ENCODE measurements at places on chromosomes 12 and 14.

DNA sequence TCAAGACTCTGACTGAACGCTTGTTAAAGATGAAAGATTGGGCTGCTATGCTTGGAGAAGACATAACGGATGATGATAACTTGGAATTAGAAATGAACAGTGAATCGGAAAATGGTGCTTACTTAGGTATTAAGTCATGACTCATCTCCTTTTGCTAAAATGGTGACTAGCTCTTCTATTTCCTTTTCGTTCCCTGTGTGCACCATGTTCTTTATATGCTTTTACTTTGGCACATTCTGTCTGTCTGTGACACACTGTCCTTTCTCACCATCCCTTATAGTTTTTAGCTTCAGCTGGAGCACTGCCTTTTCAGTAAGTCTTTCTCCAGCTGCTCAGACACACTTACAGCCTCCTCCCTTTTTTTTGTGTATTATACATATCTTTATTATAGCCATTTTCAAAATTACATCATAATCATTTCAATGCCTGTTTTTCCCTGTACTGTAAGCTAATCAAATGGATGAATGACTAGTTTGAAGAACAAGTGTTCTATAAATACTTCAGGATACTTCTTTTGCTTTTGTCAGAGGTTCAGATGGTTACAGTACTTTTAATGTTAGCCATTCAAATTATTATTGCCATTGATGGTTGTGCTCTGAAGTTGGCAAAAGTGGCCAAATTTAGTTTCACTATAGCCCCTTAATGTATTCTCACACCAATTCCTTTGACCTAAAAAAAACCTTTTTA, 68.6 kb downstream of the MIA2 start:
- no peak for DNase-seq

GRCh38 chr12:100503228-100503628, 29.6 kb downstream of the NR1H4 start:
- DNase-seq, result no peak

GRCh38 chr12:97659117-97659880, 196.7 kb downstream of the RMST start:
- no peak for DNase-seq

DNA sequence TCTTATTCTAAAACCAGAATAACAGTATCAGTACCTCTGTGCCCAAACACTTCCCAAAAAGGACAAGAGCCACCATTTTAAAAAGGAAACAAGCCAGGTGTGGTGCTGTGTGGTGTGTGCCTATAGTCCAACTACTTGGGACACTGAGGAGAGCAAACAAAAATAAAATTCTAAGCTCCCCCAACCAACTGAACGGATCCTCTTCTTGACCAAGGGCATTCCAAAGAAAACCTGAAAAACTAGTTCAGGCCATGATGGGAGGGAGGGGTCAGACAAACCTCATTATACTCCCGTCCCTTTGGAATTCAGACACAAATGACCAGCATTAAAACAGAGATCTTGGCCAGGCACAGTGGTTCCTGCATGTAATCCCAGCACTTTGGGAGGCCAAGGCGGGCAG, 20.5 kb downstream of the SLC11A2 start:
- DNase-seq, result no peak

DNA sequence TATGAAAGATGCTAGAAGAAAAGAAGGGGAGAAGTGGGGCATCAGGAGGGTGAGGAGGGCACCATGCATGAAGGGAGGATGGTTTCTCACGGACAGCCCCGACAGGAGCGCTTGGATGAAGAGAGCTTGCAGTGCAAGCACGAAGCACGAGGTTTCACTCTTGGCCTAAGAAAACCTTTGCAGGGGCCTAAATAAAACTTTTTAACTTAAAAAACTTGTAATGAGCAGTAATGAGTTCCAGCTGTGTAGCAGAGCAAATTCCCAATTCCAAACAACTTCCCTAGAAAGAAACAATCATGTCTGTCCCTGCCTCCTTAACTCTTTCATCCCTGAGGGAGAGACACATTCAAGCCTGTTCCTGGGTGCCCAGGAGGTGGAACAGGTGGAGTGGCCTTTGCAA, 119.5 kb downstream of the PAH start:
- no peak for DNase-seq

DNA sequence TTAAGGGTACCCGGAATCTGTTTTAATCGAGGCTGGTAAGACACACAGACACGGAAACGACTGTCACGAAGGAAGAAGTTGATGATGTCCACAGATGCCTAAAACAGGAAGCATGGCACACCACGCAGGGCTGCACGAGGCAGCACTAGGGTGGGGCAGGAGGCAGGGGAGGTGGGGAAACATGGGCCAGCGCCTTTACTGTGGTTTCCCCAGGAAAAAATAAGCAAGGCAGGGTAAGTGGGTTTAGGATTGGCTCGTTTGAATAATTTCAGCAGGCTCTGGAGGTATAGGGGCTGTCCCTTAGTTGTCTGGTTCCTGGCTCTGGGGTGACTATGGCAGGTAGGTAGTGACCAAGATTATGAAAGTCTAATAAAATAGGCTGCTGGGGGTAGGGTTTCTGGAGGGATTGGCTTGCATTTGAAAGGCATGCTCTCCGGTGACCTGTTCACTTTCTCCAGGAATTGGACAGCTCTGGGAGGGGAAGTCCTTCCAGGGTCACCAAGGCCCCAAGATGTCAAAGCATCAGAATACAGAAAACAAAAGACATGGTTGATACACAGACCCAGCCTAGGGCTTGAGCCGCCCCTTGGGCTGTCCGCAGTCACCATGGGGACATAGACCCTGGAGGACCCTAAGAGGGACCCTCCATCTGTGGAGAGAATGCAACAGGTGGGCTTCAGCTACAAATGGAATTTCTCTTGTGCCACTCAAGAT, 35.3 kb downstream of the MAP1LC3B2 start:
- no peak for DNase-seq

DNA sequence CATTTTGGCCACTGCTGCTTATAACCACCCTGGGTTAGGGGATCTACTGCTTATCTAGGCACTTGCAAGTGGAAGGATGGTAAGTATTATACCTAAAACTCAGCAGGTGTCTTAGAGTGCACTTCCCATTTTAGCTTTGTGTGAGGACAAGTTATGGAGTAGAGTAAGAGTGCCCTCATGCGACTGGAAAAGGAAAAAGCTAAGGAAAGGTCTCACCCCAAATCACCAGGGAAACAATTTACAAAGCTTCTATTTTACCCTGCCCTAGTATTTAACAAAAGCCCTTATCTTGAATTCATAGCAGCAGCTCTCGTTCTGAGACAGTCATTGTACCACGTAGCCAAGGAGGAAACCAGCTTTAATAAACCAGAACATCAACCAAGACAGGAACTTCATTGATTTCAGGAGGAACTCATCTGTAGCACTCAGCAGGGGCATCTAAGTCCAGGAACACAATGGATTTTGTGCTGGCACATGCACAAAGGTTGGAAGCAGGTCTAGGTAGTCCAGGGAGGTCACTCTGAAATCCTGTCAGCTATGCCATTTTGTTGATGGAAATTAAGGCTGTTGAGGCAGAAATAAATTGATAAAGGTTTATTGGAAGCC, 2.9 kb downstream of the RDH12 start:
- DNase-seq, result no peak

GRCh38 chr14:74478996-74479635, 14.0 kb downstream of the NPC2 start:
- DNase-seq, result no peak

DNA sequence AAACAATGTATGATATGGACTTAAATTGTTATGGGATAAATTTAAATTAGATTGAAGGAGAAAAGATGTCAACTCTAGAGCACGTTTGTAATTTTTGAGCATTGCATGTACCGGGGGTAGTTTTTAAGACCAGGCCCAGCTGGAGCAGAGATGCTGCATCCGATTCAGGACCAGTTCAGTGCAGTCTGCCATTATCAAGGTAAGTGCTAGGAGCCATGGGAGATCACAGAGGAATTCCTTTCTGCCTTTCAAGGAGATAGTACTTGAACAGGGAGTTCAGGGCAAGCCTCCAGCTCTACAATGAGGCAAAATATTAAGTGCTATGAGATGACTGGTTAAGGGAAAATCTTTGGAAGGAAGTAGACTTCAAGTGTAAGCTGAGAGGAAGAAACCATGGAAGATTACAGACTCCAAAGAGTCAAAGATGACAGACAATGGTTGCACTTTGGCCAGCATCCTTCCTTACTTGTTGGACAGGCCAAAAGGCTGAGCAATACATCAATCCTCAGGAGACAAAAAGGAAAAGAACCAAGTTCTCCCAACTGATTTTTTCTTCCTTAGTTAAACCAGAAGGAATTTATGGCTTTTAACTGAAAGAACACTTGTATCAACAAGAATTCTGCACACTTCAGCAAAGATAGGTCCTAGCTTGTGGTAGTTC, 113.2 kb upstream of the HIF1A start:
- DNase-seq, result no peak

GRCh38 chr14:69101331-69101826, 51.5 kb downstream of the DCAF5 start:
- DNase-seq, result no peak

GRCh38 chr14:58560208-58560607, 77.6 kb upstream of the DACT1 start:
- no peak for DNase-seq

GRCh38 chr12:97169889-97170567, 263.0 kb downstream of the NEDD1 start:
- no peak for DNase-seq

DNA sequence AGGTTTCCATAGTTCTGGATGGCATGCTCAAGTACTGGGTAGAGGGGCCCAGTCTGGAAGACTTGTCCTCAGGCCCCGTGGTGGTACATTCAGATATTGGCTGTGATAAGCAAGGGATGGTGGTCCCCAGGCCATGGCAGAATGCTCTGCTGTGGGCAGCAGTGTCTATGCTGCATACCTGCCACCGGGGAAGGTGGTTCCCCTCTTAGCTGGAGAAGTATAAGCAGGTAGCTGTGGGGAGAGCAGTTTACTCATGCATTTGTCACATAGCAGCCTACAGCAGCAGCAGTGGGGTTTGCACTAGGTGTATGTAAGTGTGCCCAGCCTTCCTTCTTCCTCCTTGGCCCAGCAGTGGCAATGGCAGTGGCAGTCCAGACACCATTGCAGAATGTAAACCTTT, 69.3 kb upstream of the ADAMTS20 start:
- DNase-seq, result no peak

DNA sequence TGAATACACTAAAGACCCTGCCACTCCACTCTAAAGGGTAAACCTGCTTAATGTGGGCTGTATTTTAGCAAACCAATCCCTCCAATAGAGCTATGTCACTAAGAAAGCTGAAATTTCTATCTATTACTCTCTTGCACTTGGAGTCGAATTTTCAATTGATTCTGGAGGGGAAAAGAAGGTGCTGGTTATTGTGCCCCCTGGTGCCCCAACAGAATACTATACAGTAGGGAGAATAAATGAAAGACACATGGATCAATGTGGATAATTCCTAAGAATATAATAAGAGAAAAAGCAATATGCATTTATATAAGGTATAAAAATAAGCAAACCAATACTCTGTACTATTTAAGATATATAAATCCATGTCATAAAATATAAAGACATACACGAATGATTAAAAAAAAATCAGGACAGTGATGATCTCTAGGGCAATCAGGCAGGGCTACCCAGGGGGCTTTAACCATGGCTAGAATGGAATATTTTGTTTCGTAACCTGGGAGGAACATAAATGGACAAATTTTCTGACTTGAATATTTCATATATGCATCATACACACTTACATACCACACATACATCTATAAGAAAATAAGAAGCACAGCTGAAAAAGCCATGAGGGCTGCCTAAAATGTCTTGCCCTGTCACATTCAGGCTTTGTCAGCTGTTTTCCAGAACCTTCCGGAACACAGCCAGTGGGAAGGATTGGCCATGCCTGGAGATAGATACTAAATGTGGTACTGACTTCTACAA, 54.4 kb downstream of the EFCAB11 start:
- no peak for DNase-seq

DNA sequence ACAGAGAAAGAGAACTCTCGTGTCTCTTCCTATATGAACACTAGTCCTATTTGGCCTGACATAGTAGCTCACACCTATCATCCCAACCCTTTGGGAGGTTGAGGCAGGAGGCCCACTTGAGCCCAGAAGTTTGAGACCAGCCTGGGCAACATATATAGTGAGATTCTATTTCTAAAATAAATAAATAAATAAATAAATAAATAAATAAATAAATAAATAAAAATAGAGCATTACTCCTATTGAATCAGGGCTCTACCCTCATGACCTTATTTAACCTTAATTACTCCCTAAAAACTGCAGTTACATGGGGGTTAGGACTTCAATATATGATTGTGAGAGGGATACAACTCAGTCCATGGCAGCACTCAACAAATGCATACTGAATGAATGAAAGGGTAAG, 61.2 kb upstream of the GSC start:
- DNase-seq, result no peak

GRCh38 chr12:14885718-14886221, at the start of gene MGP:
MGP (minus strand) TSS chr12:14885854; CDS start chr12:14885791, 63 bp downstream.
- DNase-seq, result no peak

GRCh38 chr14:85527006-85527405, 2.9 kb upstream of the FLRT2 start:
- no peak for DNase-seq

DNA sequence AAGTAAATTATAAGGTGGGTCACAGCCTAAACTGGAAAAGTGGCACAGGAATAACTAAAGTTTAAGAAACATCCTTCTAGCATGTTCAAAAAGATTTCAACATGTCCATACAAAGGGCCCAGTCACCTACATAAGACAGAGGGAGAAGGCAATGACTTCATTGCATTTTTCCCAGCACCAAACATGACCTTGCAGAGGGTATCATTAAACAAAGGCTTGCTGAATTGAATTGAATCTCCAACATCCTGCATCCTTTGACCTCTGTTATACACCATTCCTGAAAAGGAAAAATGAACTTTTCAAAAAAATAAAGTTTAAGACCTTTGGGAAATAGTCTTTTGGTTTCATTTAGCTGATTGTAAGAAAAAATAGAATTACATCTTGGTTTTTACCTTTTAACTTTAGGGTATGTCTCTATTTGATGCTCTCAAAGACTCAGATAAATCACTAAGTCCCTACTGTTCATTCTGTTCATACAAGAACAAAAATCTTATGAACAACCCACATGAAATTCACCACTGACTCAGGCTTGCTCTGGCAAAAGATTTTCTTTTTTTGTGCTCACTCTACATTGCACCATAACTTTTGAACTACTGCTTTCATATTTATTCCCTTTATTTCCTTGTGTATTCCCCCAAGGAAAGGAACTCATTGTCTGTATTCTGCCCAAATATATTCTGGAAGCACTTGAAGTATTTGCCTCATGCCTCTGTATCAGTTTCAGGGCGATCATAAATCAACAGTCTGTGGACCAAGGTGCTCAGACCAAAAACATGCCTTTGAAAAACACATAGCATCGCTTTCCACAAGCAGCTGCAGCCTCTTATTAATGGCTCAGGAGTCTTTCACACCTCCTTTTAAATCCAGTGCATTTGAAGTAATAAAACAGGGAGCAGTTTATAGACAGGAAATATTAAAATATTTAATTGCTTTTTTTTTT, 121.7 kb downstream of the DUSP6 start:
- DNase-seq, result no peak

DNA sequence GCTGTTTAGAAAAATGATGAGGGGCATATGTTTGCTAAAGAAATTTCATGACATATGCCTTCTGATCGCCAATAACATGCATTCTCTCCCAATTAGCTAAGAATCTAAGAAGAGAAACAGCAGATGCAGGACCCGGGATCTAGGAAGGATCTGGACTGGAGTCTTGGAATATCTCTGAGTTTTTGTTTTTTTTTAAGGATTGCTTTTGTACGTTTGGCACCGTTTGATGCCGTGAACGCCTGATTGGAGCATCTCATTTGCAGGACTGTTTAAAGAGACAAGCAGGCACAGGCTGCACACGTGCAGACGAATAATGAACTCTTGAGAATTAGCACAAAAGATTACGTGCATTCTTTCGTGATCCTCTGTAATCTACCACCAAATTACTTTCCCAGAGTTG, 13.6 kb downstream of the EML1 start:
- DNase-seq, result no peak
